Activated CD4-positive, alpha-beta memory T cell treated with anti-CD3 and anti-CD28 coated beads, Interleukin-2, amount 10 ng/mL, durations not matched to agents 7 days and 5 days (primary cell): ENCODE measurements at places on chromosomes 2 and 18.

DNA sequence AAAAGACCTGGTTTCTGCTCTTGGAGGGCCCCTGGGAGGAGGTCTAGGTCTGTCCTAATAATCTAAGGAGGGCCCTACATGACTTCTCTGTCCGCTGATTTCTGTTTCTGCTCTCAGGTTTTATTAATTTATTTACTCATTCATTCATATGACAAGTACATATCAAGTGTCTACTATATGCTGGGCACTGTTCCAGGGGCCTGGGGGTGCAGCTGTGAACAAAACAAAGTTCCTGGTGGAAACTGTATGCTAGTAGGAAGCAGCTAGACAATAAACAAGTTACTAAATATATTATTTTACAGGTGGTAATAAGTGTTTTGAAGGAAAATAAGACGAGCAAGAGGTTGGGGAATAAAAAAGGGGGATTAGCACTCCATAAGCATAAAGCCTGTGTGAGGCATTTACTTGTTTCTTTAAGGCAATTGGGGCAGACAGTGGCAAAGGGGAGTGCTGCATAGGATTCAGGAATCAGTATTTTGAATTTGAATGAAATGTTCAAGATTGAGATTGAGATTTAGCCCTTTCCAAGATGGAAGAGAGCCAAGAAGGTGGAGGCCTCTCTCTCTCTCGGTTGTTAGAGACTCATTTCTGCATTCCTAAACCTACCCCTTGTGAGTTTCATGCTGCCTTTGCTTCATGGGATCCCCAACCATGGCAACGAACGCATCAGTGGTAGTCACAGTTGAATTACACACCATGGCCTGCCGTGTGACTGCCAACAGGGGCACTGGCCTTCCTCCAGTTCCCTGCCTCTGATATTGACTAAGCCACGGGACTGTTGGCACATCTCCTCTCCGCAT lies 28.3 kb downstream of the DRC1 start:
- DNase-seq, result no peak

DNA sequence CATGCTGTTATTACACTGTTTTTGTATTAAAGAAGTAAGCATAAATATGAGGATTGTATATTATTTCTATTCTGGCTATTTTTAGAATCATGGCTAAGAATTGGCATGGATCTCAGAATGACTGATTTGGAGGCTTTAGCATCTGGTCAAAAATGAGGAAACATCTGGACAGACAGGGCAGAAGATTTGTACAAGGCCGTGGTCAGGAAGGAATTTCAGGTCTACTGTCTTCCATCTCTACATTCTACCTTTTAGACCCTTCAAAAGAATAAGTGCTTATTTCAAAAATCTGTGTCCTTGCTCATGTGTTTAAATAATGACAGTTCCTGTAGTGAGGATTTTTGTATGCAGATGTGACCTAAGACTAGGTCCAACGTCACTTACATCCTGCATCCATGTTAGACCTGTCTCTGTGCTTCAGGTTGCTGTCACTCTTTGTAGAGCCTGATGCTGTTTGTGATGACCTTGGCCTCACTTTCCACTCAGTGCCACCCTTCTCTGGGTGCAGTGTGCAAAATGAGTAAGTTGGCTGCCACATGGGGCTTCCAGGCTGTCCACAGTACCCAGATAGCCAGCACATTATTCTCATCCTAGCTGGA lies 54.7 kb upstream of the B3GNT2 start:
- DNase-seq, result no peak

GRCh38 chr18:49813069-49813318 lies 339 bp downstream of the ACAA2 start:
- DNase-seq, result no peak

GRCh38 chr2:155747531-155747930 lies 585.0 kb downstream of the NR4A2 start:
- DNase-seq, result no peak

DNA sequence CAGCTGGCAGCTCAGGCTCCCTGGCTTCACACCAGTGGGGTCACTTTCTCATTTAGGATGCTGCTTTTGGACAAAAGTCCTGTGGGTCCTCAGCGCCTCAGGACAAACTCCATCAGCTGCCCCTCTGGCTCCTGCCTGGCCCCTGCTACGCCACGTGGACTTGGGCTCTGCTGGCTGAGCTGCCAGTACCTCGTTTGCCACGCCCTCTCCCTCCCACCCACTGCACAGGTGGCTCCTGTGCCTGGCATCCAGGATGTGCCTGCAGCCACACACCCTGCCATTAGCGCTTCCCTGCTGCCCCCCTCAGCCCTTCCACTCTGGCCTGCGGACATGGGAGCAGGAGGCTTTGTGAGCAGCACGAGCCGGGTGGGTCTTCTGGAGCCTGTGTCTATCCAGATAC lies 118.9 kb downstream of the ZNF236 start:
- no peak for DNase-seq

DNA sequence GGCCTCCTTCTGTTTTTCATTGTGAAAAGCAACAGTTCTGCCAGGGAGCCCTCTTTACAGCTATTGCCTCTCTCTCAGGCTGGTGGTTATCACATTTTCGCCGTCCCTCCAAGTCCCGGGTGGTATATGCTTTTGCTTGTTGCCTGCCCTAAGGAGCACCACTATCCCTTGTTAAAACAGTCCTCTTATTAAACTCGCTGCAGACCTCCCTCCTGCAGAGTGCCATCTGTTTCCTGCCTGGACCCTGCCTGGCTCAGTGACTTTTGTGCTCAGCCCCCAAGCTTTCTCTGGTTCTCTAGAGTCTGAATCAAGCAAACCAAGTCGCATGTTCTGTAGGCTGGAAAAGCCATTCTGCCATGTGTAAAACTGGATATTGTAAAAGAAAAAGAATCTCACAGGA lies 72.1 kb upstream of the FHL2 start:
- DNase-seq, result no peak
